ENCODE measurements at places on chromosomes 6 and 20.

DNA sequence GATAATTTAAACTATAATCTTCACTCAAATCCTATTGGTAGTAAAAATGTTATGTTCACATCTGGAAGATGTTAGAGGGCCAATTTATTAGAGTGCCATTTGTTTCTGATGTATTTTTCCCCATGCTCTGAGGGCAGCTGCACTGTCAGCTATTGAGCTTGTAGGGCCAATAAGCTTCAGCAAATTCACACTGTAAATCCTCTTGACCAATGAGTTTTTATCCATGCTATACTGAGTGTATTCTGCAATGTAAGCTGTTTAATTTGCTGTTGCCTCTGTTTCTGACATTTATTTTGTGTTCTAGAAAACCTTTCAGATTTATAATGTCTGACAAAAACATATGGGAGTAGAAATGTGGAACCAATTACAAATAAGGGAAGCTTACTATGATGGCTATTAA, 62.6 kb downstream of the OGFRL1 start:
- no peak for DNase-seq

GRCh38 chr6:167027772-167028171, 28.6 kb downstream of the CEP43 start:
- no peak for DNase-seq

DNA sequence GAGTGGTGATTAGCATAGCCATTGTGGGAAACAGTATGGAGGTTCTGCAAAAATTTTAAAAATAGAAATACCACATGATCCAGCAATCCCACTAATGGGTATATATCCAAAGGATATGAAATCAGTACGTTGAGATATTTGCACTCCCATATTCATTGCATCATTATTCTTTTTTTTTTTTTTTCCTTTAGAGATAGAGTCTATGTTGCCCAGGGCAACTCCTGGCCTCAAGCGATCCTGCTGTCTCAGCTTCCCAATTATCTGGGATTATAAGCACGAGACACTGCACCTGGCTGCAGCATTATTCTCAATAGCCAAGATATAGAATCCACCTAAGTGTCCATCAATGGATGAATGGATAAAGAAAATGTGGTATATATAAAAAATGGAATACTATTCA, 6.9 kb upstream of the MCCD1 start:
- DNase-seq: no peak

GRCh38 chr20:17658648-17658993, 23.4 kb downstream of the RRBP1 start:
- DNase-seq: no peak

- DNase-seq: no peak
Observed at GRCh38 chr6:11978169-11978987, 33.7 kb upstream of the HIVEP1 start.

- DNase-seq: no peak
Observed at GRCh38 chr6:20873425-20874190, 339.4 kb downstream of the CDKAL1 start.

GRCh38 chr6:14722704-14723103, 523.2 kb upstream of the JARID2 start:
- DNase-seq: no peak

GRCh38 chr6:73088138-73088813, 137.0 kb downstream of the KHDC1L start:
- no peak for DNase-seq

GRCh38 chr6:53309059-53309900, 39.5 kb downstream of the ELOVL5 start:
- no peak for DNase-seq

- no peak for DNase-seq
Observed at GRCh38 chr6:144593392-144593791, 308.3 kb downstream of the UTRN start.

DNA sequence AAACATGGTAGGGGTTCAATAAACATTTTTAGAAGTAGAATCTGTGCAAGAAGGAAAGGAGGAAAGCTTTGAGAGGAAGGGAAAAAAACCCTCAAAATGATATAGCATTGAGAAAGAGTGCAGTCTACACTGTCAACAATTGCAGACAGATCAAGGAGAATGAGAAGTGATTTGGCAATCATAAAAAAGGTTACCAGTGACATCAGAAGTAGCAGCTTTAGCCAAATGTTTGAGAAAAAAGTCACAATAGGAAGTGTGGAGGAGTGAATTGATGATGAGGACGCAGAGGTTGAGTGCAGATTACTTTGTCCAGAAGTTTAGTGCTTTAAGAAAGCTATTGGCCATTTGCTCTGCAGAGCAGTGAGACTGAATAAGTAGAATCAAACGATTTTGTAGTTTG, 155.0 kb downstream of the GJA1 start:
- DNase-seq: no peak
